ENCODE measurements at places on chromosomes 11 and 22.

DNA sequence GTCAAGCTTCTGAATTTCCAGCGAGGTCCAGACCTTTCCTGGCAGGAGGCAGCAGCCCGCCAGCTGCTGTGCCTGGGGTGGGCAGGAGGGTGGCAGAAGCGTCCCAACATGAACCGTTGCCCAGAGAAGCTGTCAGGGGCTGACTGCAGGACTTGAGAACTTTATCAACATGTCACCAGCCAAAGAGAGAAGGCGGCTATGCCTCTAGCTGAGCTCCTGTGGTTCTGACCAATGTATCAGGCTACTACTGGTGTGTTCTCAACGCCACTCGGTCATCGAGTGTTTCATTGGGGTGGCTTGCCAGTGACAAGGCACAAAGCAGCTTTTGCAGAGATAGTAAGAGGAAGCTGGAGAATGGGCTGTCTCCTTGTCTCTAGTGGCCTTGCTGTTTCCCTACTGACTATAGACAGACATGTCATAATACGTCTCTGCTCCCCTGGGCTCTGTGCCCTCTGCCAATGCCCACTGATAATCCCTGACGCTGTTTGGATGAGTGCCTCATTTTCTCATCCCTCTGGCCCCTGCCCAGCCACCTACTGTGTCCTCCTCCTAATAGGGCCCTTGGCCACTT is 17.6 kb upstream of the ASCC2 start:
- no peak for DNase-seq

- no peak for DNase-seq
Measured at GRCh38 chr22:20472629-20473442, 22.8 kb downstream of the KLHL22 start.

- DNase-seq, result no peak
Measured at GRCh38 chr11:64998690-64999431, 2.1 kb upstream of the BATF2 start.

GRCh38 chr22:45903355-45904135 is 73.4 kb downstream of the WNT7B start:
- no peak for DNase-seq

- DNase-seq, result no peak
Measured at GRCh38 chr11:75802021-75802912, 12.7 kb upstream of the UVRAG start.

- DNase-seq, result no peak
Measured at GRCh38 chr22:48955351-48956311, 872.0 kb downstream of the BRD1 start.

DNA sequence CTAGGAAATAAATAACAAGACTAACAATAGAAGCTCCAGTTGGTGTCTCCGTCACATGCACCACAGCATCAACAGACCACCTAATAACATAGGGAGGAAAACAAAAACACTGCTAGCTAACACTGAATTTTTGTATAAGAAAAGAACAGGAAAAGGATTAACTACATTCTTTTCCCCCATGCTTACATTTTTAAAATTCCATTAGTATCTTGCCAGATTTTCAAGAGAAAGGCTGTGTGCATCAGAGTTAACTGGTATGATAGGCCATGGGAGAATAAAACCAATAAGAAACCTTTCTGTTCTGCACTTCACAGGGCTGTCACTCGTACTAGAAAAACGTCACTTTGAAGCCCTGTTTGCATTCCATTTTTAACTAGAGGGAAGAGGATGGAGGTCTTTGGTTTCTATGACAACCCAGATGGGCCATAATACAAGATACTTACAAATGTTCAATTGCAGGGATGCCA is 79.0 kb downstream of the LARGE2 start:
- DNase-seq, result peak; percentile 46

DNA sequence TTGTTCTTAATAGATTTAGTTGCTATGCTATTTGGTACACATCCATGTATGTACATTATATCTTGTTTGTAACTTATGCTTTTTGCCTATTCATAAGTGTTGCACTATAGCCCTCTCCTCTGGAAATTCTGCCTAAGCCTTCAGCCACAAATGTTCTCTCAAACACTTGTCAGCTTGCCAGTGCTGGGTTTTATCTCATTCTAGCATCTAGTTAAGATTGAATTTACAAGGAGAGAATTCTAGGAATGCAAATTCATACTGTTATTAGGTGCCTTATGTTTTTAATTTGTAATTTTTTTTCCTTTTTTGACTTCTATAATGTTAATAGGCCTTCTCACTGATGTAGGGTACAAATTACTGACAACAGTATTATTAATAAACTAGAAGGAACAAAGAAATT is 14.6 kb upstream of the CTSC start:
- DNase-seq, result peak; percentile 48

GRCh38 chr11:86592659-86593451 is 79.6 kb downstream of the ME3 start:
- DNase-seq, result no peak

DNA sequence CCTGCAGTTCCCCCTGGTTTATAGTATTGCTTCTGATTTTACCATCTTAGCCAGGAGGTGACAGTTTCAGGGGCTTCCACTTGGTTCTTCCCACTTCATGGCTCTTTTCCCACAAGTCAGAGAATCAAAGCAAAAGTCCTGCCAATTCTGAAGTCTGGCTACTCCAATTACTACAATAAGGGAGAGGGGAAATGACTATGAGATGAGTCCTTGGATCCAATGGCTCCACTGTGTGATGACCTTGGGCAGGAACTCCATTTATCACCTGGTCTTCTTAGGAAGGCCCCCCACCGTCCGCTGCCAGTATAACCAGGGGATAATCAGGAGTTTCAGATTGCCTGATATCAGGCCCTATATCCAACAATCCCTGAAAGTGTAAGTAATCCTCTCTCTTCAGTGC is 31.6 kb upstream of the CCND1 start:
- no peak for DNase-seq

DNA sequence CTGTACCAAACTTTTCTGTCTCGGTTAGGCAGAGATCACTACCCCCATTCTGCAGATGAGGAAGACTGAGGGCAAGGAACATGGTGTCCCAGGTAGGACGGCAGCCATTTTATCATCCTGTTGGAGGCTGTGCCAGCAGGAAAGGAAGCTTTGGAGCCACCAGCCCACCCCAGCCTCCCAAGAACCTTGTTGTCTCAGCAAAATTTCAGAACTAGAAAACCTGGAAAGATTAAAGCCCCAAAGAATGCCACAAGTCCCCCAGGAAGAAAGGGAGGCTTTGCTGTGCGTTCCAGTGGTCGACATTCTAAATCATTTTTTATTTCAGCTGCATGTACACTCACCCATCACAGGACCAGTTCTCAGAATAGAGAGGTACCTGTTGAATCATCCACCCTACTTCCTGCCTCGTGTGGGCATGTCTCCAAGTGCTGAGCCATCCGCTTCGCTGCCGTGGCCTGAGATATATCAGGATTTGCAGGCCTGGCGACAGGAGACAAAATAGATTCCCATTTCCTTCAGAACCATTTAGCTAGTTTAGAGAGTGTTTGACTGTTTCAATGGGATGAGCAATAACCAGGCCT is 13.0 kb upstream of the EIF3D start:
- DNase-seq, result peak; percentile 79

- DNase-seq, result peak; percentile 42
Measured at GRCh38 chr11:103682318-103683184, 353.9 kb upstream of the DDI1 start.

DNA sequence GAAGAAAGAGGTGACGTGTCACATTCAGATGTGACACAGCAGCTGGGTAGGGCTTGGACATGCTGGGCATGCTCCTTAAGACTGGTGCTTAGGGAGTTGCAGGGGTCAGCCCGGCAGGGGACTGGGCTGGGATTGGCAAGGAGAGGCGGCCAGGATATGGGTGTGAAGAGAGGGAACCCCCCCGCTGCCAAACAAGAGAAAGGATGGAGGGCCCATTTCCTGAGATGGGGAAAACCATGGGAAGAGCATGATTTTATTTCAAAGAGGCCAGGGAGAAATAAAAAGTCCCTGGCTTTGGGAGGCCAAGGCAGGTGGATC is 5.3 kb downstream of the ATF4 start:
- no peak for DNase-seq
